ENCODE measurements at places on chromosomes 3 and 15.

DNA sequence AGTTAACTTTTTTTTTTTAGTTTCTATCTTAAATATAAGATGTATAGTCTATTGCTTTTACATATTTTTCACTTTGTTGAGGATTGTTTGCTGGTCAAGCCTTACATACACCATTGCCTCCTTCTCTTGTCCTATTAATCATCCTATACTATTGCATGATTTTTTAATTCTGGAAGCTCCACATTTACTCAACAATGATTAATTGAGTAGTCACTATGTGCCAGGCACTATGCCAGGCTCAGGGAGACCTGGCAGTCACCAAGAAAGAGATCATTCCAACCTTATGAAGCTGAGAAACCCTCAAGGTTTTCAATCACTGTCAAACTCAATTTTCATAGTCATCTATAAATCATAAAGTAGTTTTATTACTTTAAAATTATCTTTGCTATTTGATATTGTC is 626.2 kb downstream of the IGSF11 start:
- no peak for DNase-seq

DNA sequence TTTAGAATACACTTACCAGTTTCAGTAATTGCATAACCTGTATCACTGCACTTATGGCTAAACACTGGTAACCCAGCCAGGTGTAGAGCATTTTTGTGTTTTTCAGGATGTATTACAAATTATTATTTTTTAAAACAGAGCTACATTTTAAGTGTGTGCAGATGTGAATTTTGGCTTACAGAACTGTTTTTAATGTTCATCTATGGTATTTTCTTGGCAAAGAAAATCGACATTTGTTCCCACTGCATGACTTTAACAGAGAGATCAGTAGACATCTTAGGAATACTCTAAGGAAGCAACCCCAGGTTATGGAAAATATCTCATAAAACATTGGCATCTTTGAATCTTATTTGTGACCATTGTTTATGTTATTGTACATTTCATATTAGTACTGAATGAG is 73.3 kb downstream of the ATP13A4 start:
- DNase-seq = no peak

DNA sequence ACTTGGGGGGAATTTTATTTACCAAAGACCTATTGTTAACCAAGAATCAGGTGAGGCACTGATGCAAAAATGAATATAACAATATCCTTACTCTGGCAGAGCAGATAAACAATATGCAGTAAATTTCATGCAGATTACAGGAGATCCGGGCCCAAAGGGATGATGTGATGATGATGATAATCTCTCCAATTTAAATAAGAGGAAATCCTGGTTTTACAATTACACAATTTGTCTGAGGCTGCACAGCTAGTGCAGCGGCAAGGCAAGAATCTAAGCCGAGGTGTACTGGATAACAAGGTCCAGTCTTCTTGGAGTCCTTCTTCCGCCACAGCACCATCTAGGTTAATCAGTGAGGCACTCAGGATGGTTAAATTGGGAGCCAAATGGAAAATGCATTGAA is 2.4 kb upstream of the MESD start:
- DNase-seq = no peak

- DNase-seq = no peak
Measured at GRCh38 chr3:64677961-64678716, 9.7 kb downstream of the ADAMTS9 start.

GRCh38 chr3:62201438-62202035 is 171.8 kb downstream of the FEZF2 start:
- DNase-seq = no peak
